ENCODE measurements at places on chromosomes 12 and 14.
A peak's percentile ranks its signal among the peaks of the same experiment; 100 is the strongest.

DNA sequence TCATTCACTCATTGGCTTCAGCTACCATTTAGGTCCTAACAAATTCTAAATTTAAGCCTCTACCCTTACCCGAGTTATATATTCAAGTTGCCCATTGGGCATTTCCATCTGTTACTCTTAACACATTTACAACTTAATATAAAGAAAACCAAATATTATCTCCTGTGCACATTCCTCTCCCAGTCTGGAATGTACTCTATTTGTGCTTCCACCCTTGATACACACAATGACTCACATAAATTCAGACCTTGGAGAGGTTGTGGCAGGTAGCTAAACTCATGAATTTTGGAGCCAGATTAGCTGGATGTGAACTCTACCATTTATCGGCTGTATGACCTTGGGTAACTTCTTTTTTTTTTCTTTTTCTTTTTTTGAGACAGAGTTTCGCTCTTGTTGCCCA, 51.1 kb downstream of the BRMS1L start:
- DNase-seq: no peak

DNA sequence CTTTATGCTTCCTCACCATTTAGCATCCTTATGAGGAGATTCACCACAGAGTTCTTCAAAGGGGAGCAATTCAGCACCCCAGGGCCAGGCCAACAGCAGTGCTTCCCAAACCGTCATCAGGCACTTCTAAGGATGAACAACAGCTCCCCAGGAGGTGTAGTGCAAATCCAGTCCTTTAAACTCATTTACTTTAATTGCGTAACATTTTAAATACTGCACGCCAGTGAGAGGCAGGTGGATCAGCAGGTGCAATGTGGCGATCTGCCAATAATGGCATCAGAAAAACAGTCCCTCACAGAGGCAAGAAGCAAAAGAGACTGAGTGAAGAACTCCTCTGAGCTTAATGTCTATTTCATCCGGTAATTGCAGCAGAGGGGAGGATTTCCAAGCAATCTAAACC, 770.9 kb upstream of the FOXG1 start:
- no peak for DNase-seq

DNA sequence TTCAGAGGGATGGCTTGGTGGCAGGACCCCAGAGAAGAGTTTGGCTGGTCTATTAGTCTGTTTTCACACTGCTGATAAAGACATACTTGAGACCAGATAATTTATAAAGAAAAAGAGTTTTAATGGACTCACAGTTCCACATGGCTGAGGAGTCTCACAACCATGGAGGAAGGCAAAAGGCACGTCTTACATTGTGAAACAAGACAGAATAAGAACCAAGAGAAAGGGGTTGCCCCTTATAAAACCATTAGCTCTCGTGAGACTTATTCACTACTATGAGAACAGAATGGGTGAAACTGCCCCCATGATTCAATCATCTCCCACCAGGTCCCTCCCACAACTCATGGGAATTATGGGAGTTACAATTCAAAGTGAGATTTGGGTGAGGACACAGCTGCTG, 78.5 kb upstream of the SSTR1 start:
- no peak for DNase-seq

DNA sequence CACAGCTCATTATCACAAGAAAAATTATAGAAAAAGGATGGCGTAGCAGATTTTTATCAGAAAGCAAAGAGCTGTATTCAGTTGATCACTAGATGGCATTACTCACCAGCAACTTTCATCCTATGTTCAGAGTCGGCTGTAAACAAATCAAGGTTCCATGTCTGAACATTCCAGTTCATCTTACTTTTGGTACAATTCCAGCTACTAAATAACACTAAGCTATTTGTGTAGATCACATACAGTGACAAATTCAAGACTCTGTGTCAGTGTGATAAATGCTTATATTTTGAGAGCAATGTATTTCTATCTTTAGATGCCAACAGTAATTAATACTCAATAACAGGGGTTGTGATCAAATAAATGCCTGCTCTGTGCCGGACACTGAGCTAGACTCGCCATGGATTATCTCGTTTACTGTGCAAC, 30.1 kb downstream of the NRDE2 start:
- peak; percentile 34 for DNase-seq

DNA sequence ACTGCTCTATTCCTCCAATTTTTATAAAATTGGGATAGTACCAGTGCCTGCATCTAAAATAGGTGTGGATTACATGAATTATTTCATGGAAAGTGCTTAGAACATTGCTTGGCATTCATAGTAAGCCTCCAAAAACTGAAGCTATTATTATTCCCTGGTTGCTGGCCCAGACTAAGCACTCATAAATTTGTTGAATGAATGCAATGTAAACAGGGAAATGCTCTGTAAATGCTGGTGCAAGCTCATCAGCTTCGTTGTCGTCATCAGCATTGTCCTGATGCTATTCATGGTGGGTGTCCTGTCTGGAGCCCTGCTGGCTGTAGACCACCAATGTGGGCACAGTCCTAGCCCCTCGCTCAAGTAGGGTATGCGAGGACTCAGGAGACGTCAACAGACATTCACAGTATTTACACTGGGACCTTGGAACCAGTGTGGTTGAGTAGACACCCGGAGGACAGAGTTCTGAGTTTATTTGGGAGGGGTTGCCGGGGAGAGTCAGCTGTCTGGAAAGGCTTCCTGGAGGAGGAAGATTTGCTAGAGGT, 16.5 kb downstream of the BDKRB2 start:
- DNase-seq: no peak

All from GM20000 (cell line).